Tibial nerve (tissue), 4 donors: ENCODE measurements at places on chromosomes 2 and 18. TPM values are rescaled to one million over a fixed set of nuclear protein-coding genes. Genes with fewer than 3 reads are reported as not detected.

CYP27C1 gene
- total RNA-seq: 1.2 TPM

CHMP1B gene
- 49.8 TPM for total RNA-seq

CAPN14 gene
- not detected for total RNA-seq

NEU4 gene
- total RNA-seq: 1.1 TPM

CPLX4 gene
- not detected for total RNA-seq

DNA sequence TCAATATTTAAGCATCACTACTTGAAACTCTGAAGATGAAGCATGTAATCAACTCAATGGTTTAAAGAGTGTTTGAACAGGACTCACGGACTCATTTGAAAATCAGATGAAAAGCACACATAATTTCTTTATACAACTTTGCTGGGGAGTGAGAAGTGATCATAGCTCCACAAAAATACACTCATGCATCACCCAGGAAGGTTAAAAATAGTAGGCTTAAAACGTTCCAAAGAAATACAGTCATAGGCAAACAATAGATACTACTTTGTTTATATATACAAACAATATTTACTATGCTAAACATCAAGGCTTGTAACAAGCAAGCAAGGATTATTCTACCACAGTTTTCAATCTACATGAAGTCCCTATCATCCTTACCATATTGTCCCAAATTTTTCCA lies 11.6 kb downstream of the HNRNPLL start:
- peaks cover 7% of the 10 kb centered on the region for H3K36me3 ChIP-seq
- no peak overlapping the region for H3K4me3 ChIP-seq
- no peaks in the 10 kb centered on the region for H3K27me3 ChIP-seq
- no peak for DNase-seq
- H3K4me1 ChIP-seq: peaks cover 8% of the 10 kb centered on the region

DNA sequence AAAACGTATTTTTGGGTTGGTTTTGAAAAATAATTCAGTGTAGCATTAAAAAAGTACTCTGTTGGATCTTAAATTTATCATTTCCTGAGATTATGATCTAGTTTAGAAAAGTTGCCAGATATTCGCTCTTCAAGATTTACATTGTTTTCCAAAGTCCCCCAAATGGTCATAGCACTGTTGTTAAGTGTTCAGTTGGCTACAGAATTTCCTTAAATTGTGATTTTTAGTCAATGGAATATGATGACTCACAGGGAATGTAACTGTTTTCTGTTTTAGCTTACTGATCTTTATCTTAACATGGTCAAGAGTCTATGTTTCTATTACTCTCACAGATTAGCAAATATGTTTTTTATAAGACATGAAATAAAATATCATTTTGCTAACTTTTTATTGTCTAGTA lies 23.2 kb downstream of the PLCL1 start:
- H3K4me1 ChIP-seq: no peaks in the 10 kb centered on the region
- H3K27ac ChIP-seq: no peak overlapping the region
- no peaks in the 10 kb centered on the region for H3K36me3 ChIP-seq
- H3K27me3 ChIP-seq: no peaks in the 10 kb centered on the region

GRCh38 chr2:238227587-238228032 lies 12.2 kb downstream of the HES6 start:
- no peak overlapping the region for H3K4me3 ChIP-seq
- H3K27ac ChIP-seq: no peak overlapping the region
- DNase-seq: no peak
- H3K4me1 ChIP-seq: peaks cover 11% of the 10 kb centered on the region
- peaks cover 16% of the 10 kb centered on the region for H3K36me3 ChIP-seq

GRCh38 chr2:26623541-26624495 lies 17.3 kb downstream of the CIB4 start:
- no peaks in the 10 kb centered on the region for H3K36me3 ChIP-seq
- H3K27ac ChIP-seq: no peak overlapping the region
- no peaks in the 10 kb centered on the region for H3K4me1 ChIP-seq

GRCh38 chr2:224772494-224772893 lies 56.3 kb upstream of the CCDC195 start:
- no peaks in the 10 kb centered on the region for H3K4me1 ChIP-seq
- no peak overlapping the region for H3K4me3 ChIP-seq
- no peak overlapping the region for H3K27ac ChIP-seq
- DNase-seq: no peak
- H3K27me3 ChIP-seq: no peaks in the 10 kb centered on the region

DNA sequence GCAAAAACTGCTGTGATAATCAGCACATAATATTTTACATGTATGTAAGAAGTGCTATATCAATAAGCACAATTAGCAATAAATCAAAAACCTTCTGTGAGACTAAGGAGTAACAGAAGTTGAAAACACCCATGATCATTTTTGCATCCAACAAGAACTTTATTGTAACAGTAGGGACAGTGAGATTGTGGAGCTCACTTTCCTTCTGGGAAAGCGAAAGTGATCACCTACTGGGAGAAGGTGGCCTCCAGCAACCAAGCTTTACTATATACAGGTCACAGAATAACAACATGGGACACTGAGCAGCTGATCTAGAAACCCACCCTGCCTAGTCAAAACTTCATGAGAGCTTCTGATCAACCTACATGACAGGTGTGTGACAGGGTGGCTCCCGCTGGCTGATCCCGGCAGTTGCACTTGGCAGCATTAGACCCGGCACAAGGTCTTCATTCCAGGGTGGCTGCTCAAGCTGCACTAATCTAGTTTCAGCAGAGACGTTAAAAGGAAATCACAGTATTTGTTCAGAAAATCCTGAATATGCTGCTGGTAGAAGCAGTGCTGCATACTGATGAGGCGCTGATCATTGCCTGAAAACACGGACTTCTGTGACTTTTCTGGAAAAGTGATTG lies 63.5 kb upstream of the ARL5A start:
- no peak overlapping the region for H3K4me3 ChIP-seq
- no peaks in the 10 kb centered on the region for H3K36me3 ChIP-seq

GRCh38 chr2:216651351-216651881 lies 18.2 kb downstream of the IGFBP2 start:
- H3K27ac ChIP-seq: no peak overlapping the region
- H3K36me3 ChIP-seq: no peaks in the 10 kb centered on the region
- no peak overlapping the region for H3K4me3 ChIP-seq
- no peaks in the 10 kb centered on the region for H3K27me3 ChIP-seq
- DNase-seq: no peak

- H3K27ac ChIP-seq: no peak overlapping the region
- H3K4me1 ChIP-seq: no peaks in the 10 kb centered on the region
- no peaks in the 10 kb centered on the region for H3K27me3 ChIP-seq
- no peak for DNase-seq
- no peaks in the 10 kb centered on the region for H3K36me3 ChIP-seq
- H3K4me3 ChIP-seq: no peak overlapping the region
Observed at GRCh38 chr2:198054299-198054698, 249.9 kb downstream of the PLCL1 start.

GRCh38 chr18:78934003-78934402 lies 45.6 kb upstream of the SALL3 start:
- H3K4me1 ChIP-seq: no peaks in the 10 kb centered on the region
- no peak overlapping the region for H3K4me3 ChIP-seq
- DNase-seq: no peak
- H3K36me3 ChIP-seq: no peaks in the 10 kb centered on the region

DNA sequence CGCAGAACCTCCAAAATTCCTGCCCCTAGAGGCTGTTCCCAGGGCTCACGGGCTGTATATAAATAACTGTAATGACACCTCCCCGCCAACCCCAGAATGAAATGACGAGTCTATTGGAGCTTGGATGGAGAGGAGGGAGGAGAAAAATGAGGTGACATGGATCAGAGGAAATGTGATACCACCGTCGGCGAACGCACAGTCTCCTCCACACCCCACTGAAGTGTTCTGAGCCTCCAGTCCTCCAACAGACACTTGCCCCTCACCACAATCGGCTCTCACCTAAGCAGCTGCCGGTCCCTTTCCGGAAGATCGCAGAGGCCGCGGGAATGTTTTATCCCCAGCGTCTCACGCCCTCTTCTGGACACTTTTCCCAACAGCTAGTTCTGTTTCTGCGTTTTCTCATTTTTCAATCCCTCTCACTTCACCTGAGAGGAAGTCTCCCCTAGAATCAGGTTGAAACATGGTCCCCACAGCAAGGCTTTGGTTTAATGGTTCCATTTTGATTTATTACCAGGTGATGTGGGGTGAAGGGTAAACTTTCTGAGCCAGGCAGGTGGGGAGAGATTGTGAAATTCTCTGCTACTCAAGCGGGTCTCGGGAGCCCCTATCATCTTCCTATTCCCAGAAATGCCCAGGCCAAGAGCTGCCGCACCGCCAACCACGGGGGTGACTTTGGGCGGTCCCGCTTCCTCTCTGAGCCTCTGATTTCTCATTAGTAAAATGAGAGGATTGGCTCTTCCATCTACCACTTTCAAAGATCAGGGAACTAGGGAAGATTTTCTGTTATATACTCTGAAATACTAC lies 9.1 kb upstream of the MYO5B start:
- no peaks in the 10 kb centered on the region for H3K4me1 ChIP-seq
- H3K4me3 ChIP-seq: no peak overlapping the region
- no peak overlapping the region for H3K27ac ChIP-seq
- no peaks in the 10 kb centered on the region for H3K36me3 ChIP-seq
- no peaks in the 10 kb centered on the region for H3K27me3 ChIP-seq

DNA sequence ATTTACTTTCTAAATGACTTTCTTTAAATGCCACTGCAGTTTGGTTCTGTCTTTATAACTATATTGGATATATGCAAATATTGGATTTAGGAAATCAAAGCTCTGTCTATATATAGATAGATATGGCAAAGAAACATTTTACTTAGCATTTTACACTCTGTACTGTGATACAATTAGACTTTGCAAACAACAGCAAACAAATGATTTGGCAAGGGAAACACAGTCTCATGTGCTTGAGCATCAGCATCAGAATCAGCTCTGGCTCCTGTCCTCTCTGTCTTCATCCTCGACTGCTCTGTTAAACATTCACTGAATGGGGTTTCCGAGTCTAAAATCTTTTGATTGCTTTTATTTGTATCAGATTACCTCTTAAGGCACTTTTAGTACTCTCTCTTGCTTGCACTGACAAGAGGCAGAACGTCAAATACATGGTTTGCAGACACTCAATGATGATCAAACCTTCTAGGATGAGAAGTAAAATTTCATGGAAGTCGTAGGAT lies 176.8 kb upstream of the LRP1B start:
- H3K36me3 ChIP-seq: no peaks in the 10 kb centered on the region
- no peaks in the 10 kb centered on the region for H3K4me1 ChIP-seq
- H3K4me3 ChIP-seq: no peak overlapping the region

GRCh38 chr2:9416267-9416961 lies 6.9 kb downstream of the ITGB1BP1 start:
- H3K4me1 ChIP-seq: peaks cover 16% of the 10 kb centered on the region
- DNase-seq: no peak
- no peaks in the 10 kb centered on the region for H3K27me3 ChIP-seq
- peak overlapping the region; percentile 65 for H3K27ac ChIP-seq

DNA sequence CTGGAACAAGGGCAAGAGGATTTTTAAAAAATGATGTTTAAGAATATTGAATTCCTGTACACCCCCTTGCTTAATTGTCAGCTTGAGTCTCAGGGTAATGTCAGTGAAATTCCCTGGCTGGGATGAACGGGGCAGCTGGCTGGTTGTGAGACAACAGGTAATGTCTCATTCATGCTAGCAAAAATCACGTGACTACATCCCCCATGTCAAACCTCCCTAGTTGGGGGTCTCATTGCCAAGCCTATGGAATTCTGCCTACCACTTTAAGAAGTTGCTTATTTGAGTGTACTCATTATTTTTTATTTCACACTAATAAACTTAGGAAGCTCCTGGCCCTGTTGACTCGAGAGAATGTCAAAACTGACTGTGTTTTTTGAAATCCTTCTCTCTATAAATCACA lies 218.3 kb downstream of the ICOS start:
- no peak for DNase-seq
- no peaks in the 10 kb centered on the region for H3K27me3 ChIP-seq
- no peaks in the 10 kb centered on the region for H3K4me1 ChIP-seq
- H3K4me3 ChIP-seq: no peak overlapping the region
- no peaks in the 10 kb centered on the region for H3K36me3 ChIP-seq

GRCh38 chr2:88865801-88866371 lies 174.4 kb downstream of the RPIA start:
- no peak overlapping the region for H3K27ac ChIP-seq
- no peaks in the 10 kb centered on the region for H3K4me1 ChIP-seq
- H3K27me3 ChIP-seq: peaks cover 6% of the 10 kb centered on the region
- no peak overlapping the region for H3K4me3 ChIP-seq

GRCh38 chr2:4976407-4976806 lies 715.8 kb upstream of the SOX11 start:
- H3K27me3 ChIP-seq: no peaks in the 10 kb centered on the region
- no peak overlapping the region for H3K27ac ChIP-seq
- DNase-seq: no peak

DNA sequence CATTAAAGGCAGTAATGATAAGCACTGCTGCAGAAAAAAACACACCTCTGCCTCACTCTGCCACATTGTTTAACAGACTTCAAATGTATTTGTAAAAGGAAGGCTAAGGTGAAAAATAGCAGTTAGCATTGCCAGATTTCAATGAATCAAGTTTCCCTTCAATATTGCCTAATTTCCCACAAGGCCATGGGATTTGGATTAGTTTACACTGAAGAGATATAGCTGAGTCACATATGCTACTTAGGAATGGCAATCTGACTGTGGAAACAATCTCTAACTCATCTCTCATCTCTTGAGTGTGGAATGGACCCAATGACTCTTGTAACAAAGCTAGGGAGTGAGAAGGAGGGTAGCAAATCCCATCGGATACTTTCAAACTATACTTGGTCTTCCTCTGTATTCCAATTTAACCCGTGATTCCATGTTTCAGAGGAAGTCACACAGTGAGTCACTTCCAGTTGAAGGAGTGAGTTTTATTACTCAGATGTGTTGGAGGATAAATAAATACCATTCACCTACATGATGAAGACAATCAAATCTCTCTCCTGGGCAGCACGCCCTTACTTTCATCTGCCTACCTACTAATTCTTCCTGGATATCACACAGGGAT lies 5.1 kb downstream of the B4GALT6 start:
- no peaks in the 10 kb centered on the region for H3K27me3 ChIP-seq
- no peak overlapping the region for H3K27ac ChIP-seq
- no peaks in the 10 kb centered on the region for H3K4me1 ChIP-seq
- no peaks in the 10 kb centered on the region for H3K36me3 ChIP-seq
- DNase-seq: no peak
- H3K4me3 ChIP-seq: no peak overlapping the region

- H3K4me1 ChIP-seq: no peaks in the 10 kb centered on the region
- H3K27me3 ChIP-seq: no peaks in the 10 kb centered on the region
- H3K36me3 ChIP-seq: no peaks in the 10 kb centered on the region
- no peak for DNase-seq
- no peak overlapping the region for H3K4me3 ChIP-seq
- H3K27ac ChIP-seq: no peak overlapping the region
Observed at GRCh38 chr2:132538331-132538855, 121.8 kb downstream of the GPR39 start.

DNA sequence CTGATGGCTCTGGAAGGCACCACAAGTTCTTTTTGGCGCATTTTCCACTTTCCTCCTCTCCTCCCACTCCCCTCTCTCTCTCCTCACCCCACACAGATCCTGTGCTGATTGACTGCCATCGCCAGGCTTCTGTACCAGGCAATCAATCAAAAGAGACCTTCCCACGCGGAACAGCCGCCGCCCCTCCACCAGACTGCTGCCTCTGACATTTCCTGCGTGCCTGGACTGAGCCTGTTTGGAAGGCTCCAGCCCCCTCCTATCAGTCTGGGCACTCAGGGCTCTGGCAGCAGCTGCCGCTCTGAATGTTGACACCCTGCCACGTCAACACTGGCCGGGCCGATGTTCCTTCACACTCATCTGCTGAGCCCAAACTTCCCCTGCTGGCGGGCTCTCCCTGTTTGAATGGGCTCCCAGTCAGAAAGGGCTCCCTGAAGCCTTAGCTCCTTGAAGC lies 467.7 kb downstream of the EPHA4 start:
- H3K36me3 ChIP-seq: no peaks in the 10 kb centered on the region
- H3K4me3 ChIP-seq: no peak overlapping the region
- peaks cover 12% of the 10 kb centered on the region for H3K4me1 ChIP-seq
- H3K27me3 ChIP-seq: no peaks in the 10 kb centered on the region
- no peak overlapping the region for H3K27ac ChIP-seq
- DNase-seq: peak; percentile 36
